Spleen (tissue), 13 donors: ENCODE measurements at places on chromosomes 5 and 9. TPM values are rescaled to one million over a fixed set of nuclear protein-coding genes. Genes with fewer than 3 reads are reported as not detected.

GRCh38 chr5:164203581-164204225, 698.3 kb downstream of the MAT2B start:
- DNase-seq: no peak

- no peak for DNase-seq
Measured at GRCh38 chr9:136159851-136160250, 41.2 kb upstream of the TMEM250 start.

GRCh38 chr9:115006660-115007059, 76.3 kb upstream of the TNFSF8 start:
- DNase-seq: no peak

The CCDC171 gene
- 2.7 TPM for total RNA-seq

The TLE1 gene
- 66.8 TPM for total RNA-seq

The ELOVL7 gene
- 2.0 TPM for total RNA-seq

- DNase-seq: no peak
Measured at GRCh38 chr9:74589576-74589975, 92.4 kb downstream of the RORB start.

The CDC20B gene
- not detected for total RNA-seq

GRCh38 chr5:178372142-178372571, 139.6 kb upstream of the PHYKPL start:
- no peak for DNase-seq

The CREBRF gene
- total RNA-seq: 55.2 TPM

GRCh38 chr5:142680605-142681259, 5.2 kb downstream of the FGF1 start:
- DNase-seq: no peak

DNA sequence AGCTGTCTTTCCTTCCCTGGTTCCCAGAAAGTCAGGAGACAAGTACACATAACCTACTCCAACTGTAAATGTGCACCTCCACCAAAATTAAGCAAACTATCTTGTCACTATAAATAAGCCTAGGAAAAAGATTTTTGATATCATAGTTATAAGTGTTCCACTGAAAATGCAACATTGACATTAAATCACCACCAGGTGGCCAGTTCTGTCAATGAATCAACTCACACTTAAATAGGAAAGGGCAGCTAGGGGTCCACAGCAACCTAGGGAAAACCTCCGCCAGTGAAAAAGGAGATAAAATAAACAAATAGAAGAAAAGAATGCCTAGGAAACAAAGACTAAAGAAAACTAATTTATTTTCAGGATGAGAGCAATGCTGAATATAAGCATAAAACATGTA, 243.0 kb upstream of the PTPRD start:
- DNase-seq: no peak

GRCh38 chr5:61991866-61992265, 314.1 kb upstream of the KIF2A start:
- DNase-seq: no peak

- no peak for DNase-seq
Measured at GRCh38 chr5:55597014-55597981, 62.5 kb upstream of the PLPP1 start.

GRCh38 chr5:36944607-36945225, 68.1 kb downstream of the NIPBL start:
- no peak for DNase-seq

GRCh38 chr9:2336055-2336454, 285.5 kb upstream of the VLDLR start:
- no peak for DNase-seq
